CD4-positive, alpha-beta memory T cell (primary cell): ENCODE measurements at places on chromosomes 3 and 15. TPM values are rescaled to one million over a fixed set of nuclear protein-coding genes. Genes with fewer than 3 reads are reported as not detected.

- no peaks in the 10 kb centered on the region for H3K36me3 ChIP-seq
- no peak overlapping the region for H3K27ac ChIP-seq
- no peaks in the 10 kb centered on the region for H3K27me3 ChIP-seq
- H3K4me1 ChIP-seq: no peaks in the 10 kb centered on the region
- no peak for DNase-seq
These were observed 40.5 kb downstream of the CYFIP1 start for GRCh38 chr15:22939652-22940061.

- H3K27me3 ChIP-seq: no peaks in the 10 kb centered on the region
- H3K4me1 ChIP-seq: no peaks in the 10 kb centered on the region
- no peaks in the 10 kb centered on the region for H3K36me3 ChIP-seq
- DNase-seq: no peak
These were observed 9.4 kb upstream of the TM6SF1 start for GRCh38 chr15:83098079-83098478.

GRCh38 chr3:21718943-21719591 is 31.9 kb downstream of the ZNF385D start:
- H3K27ac ChIP-seq: no peak overlapping the region
- H3K4me3 ChIP-seq: no peak overlapping the region
- no peaks in the 10 kb centered on the region for H3K4me1 ChIP-seq
- no peak for DNase-seq
- no peaks in the 10 kb centered on the region for H3K27me3 ChIP-seq

The TLR9 gene
- total RNA-seq: 2.3 TPM

The TP63 gene
- 0.25 TPM for total RNA-seq
